ENCODE measurements at places on chromosomes 12 and 14. TPM values are rescaled to one million over a fixed set of nuclear protein-coding genes. Genes with fewer than 3 reads are reported as not detected.

Gene DMAC2L
- total RNA-seq: 19.9 TPM

Gene OTUB2
- total RNA-seq: 0.34 TPM

Gene OASL
- total RNA-seq: 0.91 TPM

Gene GPR65
- 0.99 TPM for total RNA-seq

Gene OR6C4
- total RNA-seq: not detected

Gene OS9
- total RNA-seq: 145 TPM

Gene PLEKHD1
- total RNA-seq: 0.08 TPM

Gene SLC5A8
- not detected for total RNA-seq

Gene KCNK13
- total RNA-seq: 14.2 TPM

Gene RND1
- total RNA-seq: 0.80 TPM

Gene GPR135
- total RNA-seq: 4.8 TPM

Gene LUM
- 261 TPM for total RNA-seq

Gene NR1H4
- 0.32 TPM for total RNA-seq

Gene ACOT6
- total RNA-seq: not detected

Gene RNF212B
- total RNA-seq: not detected

Gene TPPP2
- 1.0 TPM for total RNA-seq

Gene ABHD4
- total RNA-seq: 33.4 TPM

Gene RNASE3
- total RNA-seq: not detected

Gene GALC
- total RNA-seq: 20.8 TPM

Gene ZBTB42
- 6.4 TPM for total RNA-seq

Gene PDE3A
- 156 TPM for total RNA-seq

Gene IFNG-AS1
- total RNA-seq: 0.93 TPM

Gene OTX2
- total RNA-seq: not detected

Gene ANO2
- 11.0 TPM for total RNA-seq

Gene ITGB7
- total RNA-seq: 0.97 TPM

Gene POTEG
- total RNA-seq: not detected

Gene LMO3
- 7.1 TPM for total RNA-seq
